Activated T-cell treated with anti-CD3 and anti-CD28 coated beads for 1 hour (primary cell): ENCODE measurements at places on chromosomes 4 and X.

DNA sequence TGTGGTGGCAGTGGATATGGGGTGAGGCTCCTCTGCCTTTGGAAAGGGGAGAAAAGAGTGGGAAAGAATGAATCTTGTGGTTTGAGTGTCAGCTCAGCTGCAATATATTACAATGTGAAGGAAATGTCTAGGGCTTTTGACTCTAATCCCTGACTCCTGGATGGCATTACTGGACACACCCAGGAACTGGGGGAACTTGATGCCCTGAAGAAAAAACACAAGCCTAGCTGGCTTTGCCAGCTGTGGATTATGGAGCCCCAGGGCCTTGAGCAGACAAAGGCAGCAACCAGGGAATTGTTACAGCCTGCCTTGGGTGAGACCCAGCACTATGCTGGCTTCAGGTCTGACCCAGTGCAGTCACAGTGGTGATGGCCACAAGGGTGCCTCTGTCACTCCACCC is 57.1 kb upstream of the CYSLTR1 start:
- DNase-seq, result no peak

- DNase-seq, result no peak
These were observed 449.8 kb downstream of the C4orf33 start for GRCh38 chr4:129545599-129546278.

DNA sequence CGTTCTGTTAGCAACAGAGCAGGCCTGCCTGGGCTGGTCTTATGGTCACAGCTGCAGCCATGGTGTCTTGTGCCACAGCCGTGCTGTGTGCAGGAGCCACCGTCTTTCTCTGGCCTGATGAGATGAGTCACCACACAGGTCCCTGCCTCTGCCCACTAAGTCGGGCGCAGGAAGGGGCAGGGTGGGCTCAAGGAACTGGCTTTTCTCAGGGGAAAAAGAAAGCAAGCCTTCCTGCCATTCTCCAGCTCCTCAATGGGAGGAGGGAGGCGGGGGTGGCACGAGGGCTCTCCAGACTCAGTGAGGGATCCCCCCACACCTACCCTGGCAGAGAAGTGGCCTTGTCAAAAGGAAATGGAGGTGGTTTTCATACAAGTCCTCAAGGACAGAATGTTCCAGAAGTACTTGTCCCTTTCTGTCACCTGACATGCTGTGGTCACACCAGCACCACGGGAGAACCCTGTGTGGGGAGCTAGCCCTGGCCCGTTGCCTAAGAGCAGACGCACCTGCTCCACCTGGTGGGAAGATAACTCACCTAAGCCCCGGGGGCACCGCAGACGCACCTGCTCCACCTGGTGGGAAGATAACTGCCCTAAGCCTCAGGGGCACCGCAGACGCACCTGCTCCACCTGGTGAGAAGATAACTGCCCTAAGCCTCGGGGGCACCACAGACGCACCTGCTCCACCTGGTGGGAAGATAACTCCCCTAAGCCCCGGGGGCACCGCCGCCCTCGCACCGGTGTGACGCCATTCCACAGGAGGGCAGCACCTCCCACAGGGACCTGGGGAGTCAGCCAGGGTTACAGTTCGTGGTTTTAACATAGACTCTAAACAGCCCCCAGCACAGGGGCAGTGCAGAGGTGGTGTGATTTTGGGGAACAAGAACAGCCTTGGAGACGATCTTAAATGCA is 18.5 kb downstream of the UVSSA start:
- no peak for DNase-seq

DNA sequence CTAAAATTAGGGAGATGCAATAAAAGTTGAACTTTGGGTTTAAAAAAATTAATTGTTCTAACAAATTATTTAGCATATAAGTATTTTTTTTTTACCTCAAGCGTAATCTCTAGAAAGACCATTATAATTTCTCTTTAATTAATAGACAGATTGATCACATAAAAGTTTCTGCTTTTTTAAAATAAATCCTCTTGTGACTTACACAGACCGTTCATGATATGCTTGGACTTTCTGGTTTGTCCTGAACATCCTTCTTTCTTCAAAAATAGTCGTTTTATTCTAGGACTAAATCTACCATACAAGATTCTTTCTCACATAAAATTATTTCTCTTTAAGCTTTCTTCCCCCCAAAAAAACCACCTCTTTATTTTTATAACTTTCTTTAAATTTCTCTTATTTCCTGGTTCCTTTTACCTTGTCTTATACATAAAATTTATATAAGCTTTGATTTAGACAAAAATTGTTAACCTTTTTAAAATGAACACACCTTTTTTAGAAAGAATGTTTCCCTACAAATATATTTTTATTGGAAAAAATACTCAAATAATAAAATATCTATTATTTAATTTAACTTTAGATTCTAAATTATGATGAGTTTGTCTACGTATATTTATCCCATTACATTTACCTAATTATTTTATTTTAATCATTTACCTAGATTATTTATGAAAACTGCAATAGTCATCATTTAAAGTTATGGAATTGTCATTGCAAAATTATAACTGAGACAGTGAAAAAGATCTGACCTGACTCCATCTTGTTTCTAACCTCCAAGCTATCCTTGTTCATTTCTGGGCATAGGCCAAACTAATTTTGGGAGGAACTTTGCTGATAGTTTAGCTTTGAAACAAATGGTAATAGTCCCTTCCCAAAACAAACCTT is 37.6 kb downstream of the PGRMC2 start:
- DNase-seq, result no peak

GRCh38 chrX:109632906-109633504 is 8.0 kb upstream of the KCNE5 start:
- DNase-seq, result no peak

GRCh38 chr4:36006226-36006625 is 238.1 kb downstream of the ARAP2 start:
- DNase-seq, result no peak
